Heart left ventricle (tissue), 16 donors: ENCODE measurements at places on chromosomes 2 and 18.

DNA sequence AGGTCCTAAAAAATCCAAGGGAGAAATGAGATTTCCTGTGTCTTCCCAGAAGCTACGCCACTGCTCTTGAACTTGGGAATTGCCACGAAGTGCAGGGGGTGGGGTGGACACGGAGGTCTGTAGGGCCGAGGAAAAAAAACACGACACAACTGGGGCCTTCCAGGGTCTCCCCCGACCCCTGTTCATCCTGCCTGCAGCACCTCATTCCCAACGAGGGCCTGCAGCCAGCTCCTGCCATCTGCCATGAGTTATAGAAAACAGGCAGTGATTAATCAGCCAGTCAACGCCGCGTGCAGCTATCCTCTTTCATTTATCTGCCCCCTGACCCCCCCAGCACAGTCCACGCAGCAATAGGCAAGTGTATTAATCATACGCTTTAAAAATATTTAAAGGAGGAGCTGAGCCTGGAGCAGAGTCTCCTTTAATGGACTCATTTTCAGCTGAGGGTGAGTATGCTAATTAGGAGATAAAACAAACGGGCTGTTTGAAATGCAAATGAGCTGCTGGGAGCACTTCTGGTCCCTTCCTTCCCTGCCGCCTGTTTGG, 209.9 kb downstream of the TFCP2L1 start:
- H3K36me3 ChIP-seq, result no peaks in the 10 kb centered on the region
- no peak overlapping the region for H3K27ac ChIP-seq
- no peak overlapping the region for H3K4me3 ChIP-seq
- H3K27me3 ChIP-seq, result peaks cover 20% of the 10 kb centered on the region

- H3K4me1 ChIP-seq, result no peaks in the 10 kb centered on the region
- no peak overlapping the region for H3K27ac ChIP-seq
- H3K36me3 ChIP-seq, result no peaks in the 10 kb centered on the region
- no peaks in the 10 kb centered on the region for H3K27me3 ChIP-seq
Observed at GRCh38 chr18:47187721-47188120, 11.6 kb upstream of the IER3IP1 start.

DNA sequence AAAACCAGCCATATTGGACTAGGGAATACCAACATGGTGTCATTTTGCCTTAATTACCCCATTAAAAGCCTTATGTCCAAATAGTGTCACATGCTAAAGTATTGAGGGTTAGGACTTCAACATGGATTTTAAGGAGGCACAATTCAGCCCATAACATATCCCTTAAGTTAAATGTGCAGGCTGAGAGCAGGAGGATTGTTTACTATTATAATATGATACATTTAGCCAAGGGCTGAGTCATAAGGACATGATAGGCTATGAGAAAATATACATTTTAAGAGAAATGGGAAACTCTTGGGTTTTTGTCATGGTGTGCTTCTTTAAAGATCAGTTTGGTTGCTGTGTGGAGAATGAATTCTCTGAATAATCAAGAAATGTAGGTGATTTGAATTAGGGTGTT, 136.8 kb downstream of the RDH14 start:
- H3K36me3 ChIP-seq, result no peaks in the 10 kb centered on the region
- no peaks in the 10 kb centered on the region for H3K4me1 ChIP-seq
- H3K4me3 ChIP-seq, result no peak overlapping the region
- H3K27me3 ChIP-seq, result no peaks in the 10 kb centered on the region
- H3K27ac ChIP-seq, result no peak overlapping the region
- DNase-seq, result no peak

DNA sequence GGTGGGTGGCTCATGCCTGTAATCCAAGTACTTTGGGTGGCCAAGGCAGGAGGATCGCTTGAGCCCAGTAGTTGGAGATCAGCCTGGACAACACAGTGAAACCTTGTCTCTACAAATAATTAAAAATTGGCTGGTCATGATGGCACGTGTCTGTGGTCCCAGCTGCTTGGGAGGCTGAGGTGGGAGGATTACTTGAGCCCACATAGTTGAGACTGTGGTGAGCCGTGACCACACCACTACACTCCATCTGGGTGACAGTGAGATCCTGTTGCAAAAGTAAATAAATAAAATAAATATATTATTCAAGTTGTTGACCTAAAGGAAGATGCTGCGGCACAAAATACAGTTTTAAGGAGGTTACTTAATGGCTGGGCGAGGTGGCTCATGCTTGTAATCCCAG, 72.7 kb downstream of the LAMA3 start:
- H3K4me1 ChIP-seq, result no peaks in the 10 kb centered on the region
- DNase-seq, result no peak
- H3K27me3 ChIP-seq, result no peaks in the 10 kb centered on the region
- H3K4me3 ChIP-seq, result no peak overlapping the region
- H3K36me3 ChIP-seq, result no peaks in the 10 kb centered on the region

DNA sequence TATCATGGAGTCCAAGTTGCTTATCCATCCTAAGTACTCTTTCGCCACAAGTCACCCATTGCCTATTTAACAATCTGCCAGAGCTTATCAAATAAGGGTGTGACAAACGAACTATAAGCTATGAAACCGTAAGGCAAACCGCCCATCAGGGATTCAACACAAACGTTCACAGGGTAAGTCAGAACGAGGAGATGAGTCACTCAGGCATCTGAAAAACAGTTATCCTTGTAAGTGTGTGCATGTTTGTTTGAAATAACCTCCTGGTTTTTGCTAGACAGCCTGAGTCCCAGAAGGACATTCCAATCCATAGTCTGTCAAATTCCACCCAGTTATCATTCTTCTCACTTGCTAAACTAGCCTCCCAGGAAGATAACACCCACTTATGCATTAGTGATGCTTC, 299.1 kb downstream of the PAX3 start:
- H3K4me1 ChIP-seq, result no peaks in the 10 kb centered on the region
- no peaks in the 10 kb centered on the region for H3K36me3 ChIP-seq
- no peak for DNase-seq
- no peaks in the 10 kb centered on the region for H3K27me3 ChIP-seq
- H3K27ac ChIP-seq, result no peak overlapping the region

- H3K4me1 ChIP-seq, result no peaks in the 10 kb centered on the region
- H3K27me3 ChIP-seq, result no peaks in the 10 kb centered on the region
- H3K36me3 ChIP-seq, result no peaks in the 10 kb centered on the region
Observed at GRCh38 chr2:166090346-166090745, 37.5 kb downstream of the SCN1A start.
